ENCODE measurements at places on chromosomes 12 and 14.

DNA sequence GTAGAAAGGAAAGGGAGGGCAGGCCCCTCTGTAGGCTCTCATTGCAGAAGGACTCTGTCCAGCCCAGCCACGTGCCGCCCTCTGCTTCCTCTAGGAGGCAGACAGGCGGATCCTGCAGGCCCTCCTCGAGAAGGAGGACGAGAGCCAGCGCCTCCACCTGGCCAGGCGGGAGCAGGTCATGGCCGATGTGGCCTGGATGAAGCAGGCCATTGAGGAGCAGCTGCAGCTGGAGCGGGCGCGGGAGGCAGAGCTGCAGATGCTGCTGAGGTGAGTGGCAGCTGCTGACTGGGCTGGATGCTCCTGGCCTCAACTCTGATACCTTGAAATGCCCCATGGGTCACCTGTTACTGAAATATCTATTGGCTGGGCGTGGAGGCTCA lies 10.9 kb downstream of the TCHP start:
- peak; percentile 63 for DNase-seq

GRCh38 chr14:81471062-81471461 lies 62.6 kb downstream of the SEL1L start:
- no peak for DNase-seq

DNA sequence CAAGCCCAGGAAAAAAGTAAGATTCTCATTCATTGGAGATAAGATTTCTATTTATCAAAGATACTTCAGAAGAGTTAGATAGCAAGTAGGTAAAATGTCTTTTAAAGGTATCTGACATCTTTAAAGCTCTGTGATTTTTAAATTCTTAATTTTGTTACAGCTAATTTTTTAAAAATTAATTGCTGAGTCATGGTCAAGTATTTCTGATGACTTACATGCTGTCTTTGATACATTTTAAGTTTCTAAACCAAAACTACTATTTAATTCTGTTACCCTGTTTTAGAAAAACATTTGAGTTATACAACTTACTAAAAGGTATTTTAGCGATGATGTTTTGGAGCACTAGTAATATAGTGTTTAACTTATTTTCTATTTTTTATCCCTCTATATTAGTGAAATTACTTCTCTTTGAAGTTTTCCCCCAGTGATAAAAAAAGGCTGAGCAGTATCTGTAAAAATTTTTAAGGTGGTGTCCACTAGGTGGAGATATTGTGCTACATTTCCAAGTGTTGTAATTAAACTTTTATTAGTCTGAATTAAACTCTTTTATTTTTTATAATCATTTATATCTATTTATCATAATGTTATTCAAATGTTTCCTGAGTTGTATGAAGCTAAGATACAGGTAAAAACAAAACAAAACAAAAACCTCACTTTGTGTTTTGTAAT lies 11.5 kb downstream of the ALG10 start:
- no peak for DNase-seq

- no peak for DNase-seq
Measured at GRCh38 chr12:123859035-123859434, 96.9 kb downstream of the DNAH10 start.

DNA sequence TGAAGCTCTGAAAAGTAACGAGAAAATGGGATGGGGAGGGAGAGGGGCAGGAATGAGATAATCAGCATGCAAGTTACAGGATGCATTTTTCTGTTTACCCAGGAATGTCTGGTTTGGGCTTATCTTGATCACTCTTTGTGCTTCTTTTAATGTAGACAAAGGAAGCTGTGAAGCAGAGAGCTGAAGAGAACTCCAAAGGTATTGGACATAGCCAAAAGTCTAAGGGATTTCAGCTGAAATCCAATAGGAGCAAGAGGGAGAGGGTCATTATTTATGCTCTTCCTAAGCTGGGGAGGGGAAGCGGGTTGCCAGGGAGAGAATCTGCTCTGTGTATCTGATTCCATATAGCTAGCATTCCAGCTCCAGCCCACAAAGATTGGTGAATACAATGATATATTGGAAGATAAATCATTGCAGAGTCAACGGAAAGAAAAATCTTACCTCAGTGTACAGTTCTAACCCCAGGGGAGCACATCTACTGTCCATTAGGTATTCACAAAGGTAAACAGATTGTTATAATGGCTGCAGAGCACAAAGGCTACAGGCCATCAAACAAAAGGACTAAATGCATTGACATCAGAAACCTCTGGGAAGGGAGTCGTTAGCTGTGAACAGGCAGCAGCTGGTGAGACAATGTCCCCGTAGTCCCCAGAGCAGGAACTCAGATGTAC lies 61.0 kb upstream of the PELI2 start:
- no peak for DNase-seq

- DNase-seq = no peak
Measured at GRCh38 chr12:7075518-7075917, 15.0 kb downstream of the C1S start.

GRCh38 chr12:120228291-120229070 lies 27.6 kb upstream of the RPLP0 start:
- peak; percentile 84 for DNase-seq

DNA sequence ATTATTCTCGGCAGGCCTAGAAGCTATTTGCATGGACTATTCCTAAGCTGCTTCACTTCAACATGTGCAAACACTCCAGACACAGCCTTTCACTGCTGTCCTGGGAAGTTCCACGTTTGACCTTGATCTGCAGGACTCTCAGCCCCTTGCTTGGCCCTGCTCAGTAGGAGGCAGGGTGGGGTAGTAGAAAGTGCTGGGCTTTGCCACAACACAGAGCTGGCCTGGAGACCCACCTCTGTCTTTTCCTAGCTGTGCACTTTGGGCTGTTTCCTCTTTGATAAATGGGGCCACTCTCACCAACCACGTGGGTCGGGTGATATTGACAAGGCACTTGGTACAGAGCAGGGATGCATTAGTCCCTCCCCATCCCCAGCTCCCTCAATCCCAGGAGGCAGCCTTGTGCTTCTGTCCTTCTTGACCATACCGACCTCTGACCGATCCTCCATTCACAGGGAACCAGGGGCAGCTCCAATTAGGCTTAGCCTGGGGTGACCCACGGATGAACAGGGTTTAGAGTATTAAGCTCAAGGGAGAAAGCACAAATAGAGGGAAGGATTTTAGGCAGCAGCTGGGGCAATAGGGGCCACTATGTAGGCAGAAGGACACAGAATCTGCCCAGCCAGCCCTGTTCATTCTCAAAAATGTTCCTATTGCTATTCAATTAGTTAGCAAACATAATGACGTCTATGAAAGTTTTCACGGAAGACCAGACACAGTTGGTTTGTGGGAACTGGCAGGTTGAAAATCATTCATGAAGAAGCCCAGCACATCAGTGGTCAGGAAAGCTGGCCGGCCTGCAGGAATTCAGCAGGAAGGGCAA lies 63.3 kb downstream of the SYNE3 start:
- DNase-seq = no peak

DNA sequence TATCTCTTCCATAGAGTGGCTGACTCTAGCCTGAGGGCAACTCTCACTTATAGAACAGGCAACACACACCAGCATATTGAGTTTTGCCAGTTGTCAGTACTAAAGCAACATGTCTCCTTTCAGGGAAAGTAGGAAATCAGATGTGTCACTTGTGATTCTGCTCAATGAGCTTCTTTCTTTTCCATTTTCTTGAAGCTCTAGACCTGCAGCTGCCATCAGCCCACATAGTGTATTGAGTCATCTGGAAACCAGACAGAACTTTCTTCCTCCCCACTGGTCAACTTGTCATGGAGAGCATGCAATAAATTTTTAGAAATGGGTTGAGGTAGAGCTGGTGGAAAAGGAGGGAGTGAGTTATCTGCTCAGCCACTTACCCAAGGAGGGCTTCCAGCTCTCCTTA lies 209.0 kb upstream of the PLEKHG7 start:
- DNase-seq = no peak

- DNase-seq = no peak
Measured at GRCh38 chr12:123073962-123074801, 76.7 kb downstream of the PITPNM2 start.

DNA sequence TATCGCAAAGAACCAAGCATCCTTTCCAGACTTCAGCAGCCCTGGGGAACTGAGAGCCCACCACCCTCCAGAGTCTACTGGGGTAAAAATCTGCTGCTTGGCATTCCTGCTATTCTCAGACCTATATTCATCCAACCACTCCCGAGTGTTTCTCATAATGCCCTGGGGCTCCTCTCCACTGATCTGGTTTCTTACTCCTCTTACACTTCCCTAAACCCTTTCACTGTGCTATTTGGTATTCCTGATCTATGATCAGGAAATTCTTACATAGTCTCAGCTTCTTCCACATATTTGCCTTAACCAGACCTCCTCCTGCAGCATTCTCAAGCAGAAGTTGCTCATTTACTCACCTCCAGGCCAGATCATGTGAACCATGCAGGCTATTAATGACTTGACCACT lies 82.4 kb downstream of the SYT10 start:
- no peak for DNase-seq

DNA sequence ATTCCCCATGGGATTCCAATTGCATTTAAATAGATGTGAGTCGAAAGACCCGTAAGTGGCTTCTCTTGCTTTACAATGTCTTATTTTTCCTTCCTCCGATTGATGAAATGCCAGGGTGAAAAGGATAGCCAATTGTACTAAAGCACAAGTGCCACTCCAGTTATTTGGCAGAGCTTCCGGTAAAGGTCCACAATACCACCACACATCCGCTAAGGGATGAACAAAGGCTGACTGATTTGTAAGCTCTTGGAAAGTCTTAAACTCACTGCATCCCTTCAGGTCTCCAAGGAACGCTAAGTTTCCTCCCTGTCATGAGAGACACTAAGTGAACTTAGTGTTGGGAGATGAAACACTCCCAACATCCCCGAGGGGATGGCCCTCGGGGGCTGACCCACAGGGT lies 21.2 kb upstream of the RNASE1 start:
- DNase-seq = no peak

All from AG08396 (cell line).